Upper lobe of left lung (tissue), 6 donors: ENCODE measurements at places on chromosomes 7 and 10. TPM values are rescaled to one million over a fixed set of nuclear protein-coding genes. Genes with fewer than 3 reads are reported as not detected.
A peak's percentile ranks its signal among the peaks of the same experiment; 100 is the strongest.

DNA sequence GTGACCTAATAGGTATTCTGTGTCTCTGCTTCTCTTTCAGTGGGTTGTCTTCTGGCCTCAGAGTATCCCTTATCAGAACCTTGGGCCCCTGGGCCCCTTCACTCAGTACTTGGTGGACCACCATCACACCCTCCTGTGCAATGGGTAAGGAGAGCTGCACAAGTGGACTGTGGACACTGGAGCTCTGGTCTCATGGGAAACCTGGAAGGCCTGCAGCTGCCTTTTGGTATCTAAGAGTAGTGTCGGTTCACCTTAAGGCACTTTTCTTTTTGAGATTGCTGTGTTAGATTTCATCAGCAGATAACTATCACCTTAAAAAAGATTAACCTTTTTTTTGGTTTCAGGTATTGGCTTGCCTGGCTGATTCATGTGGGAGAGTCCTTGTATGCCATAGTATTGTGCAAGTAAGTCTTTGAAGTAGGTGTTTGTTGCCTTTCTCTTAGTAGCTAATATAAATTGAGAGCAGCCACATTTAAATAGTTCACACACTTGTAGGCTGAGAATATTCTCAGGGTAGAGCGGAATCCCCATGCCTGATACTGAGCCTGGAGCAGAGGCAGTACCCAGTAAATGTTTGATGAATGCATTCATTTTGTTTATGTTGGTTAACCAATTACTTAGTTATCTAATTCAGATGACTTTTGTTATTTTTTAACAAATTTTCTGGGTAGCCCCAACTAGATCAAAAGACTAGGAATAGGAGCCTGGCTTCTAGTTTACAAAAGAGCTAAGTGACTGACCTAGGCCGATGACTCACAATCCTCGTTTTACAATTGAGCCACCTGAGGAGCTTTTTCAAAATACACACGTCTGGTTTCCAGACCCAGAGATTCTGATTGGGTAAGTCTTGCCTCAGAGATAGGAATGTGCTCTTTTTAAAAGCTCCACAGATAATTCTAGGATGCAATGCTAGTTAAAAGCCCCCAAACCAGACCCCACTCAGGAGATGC is 3.6 kb downstream of the TMEM254 start:
- H3K4me1 ChIP-seq: peaks cover 20% of the 10 kb centered on the region
- peaks cover 8% of the 10 kb centered on the region for H3K36me3 ChIP-seq
- DNase-seq: no peak
- no peaks in the 10 kb centered on the region for H3K27me3 ChIP-seq
- no peak overlapping the region for H3K4me3 ChIP-seq

The CTAGE8 gene
- 2.5 TPM for total RNA-seq

- H3K27me3 ChIP-seq: no peaks in the 10 kb centered on the region
- no peak overlapping the region for H3K4me3 ChIP-seq
- DNase-seq: no peak
- peaks cover 49% of the 10 kb centered on the region for H3K4me1 ChIP-seq
- peaks cover 46% of the 10 kb centered on the region for H3K36me3 ChIP-seq
- H3K27ac ChIP-seq: no peak overlapping the region
Measured at GRCh38 chr10:75229971-75230370, 5.8 kb downstream of the COMTD1 start.

DNA sequence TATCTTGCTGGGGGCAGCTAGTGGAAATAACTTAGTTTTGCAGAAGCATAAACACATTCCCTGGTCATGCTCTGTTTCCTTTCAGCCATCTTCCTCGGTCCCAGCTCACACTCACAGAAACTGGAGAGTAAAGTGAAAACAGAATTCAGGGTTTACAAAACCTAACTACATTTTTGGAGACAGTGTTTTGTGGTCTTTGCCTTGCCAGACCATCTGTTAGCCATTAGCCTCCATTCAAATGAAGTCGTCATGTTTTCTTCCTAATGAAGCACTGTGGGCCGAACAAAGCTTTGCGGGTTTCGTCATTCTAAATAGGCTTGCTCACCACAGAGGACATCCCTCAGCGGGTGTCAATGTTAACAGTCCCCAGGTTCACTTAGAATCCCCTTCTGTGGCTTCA is 214.6 kb upstream of the TMEM72 start:
- no peaks in the 10 kb centered on the region for H3K36me3 ChIP-seq
- H3K4me1 ChIP-seq: no peaks in the 10 kb centered on the region
- H3K27me3 ChIP-seq: no peaks in the 10 kb centered on the region
- no peak overlapping the region for H3K27ac ChIP-seq
- no peak overlapping the region for H3K4me3 ChIP-seq

The PPP1R3A gene
- not detected for total RNA-seq

DNA sequence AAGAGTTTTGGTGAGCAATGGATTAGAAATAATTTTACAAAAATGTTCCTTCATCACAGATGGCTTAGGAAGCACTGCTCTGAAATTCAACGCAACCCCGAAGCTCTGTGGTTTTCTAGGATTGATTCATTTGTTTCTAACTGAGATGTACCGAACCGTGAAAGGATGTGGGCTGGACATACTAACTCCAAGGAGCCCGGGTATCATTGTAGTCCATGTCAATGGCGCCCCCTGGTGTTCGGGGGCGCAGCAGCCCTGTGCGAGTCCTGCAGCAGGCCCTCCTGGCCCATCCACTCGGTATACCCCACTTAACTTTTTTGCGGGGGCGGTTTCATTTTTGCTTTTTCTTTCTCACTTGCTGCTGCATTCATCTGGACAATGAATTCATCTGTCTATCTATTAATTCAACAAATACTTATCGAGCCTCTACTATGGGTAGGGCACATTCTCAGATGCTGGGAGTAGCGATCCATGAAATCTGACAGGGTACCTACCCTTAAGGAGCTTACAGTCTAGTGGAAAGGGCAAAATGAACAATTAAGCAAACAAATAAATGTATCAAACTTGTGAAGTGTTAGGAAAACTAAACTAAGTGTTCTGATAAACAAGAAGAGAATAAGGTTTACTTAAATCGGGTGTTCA is 25.2 kb upstream of the ITPRID1 start:
- DNase-seq: peak; percentile 85
- no peaks in the 10 kb centered on the region for H3K36me3 ChIP-seq
- no peak overlapping the region for H3K27ac ChIP-seq
- H3K4me3 ChIP-seq: no peak overlapping the region
- H3K4me1 ChIP-seq: no peaks in the 10 kb centered on the region

- H3K36me3 ChIP-seq: no peaks in the 10 kb centered on the region
- no peaks in the 10 kb centered on the region for H3K4me1 ChIP-seq
- no peak overlapping the region for H3K27ac ChIP-seq
- no peaks in the 10 kb centered on the region for H3K27me3 ChIP-seq
Measured at GRCh38 chr10:80371467-80371866, 14.9 kb downstream of the DYDC2 start.

The CDC14C gene
- not detected for total RNA-seq

The BAMBI gene
- total RNA-seq: 2.8 TPM

- peaks cover 13% of the 10 kb centered on the region for H3K4me1 ChIP-seq
- peaks cover 14% of the 10 kb centered on the region for H3K36me3 ChIP-seq
- H3K4me3 ChIP-seq: no peak overlapping the region
- no peak overlapping the region for H3K27ac ChIP-seq
- peak; percentile 10 for DNase-seq
Measured at GRCh38 chr7:149716932-149717307, 56.5 kb downstream of the ZNF467 start.

GRCh38 chr10:102767428-102768160 is 23.8 kb downstream of the WBP1L start:
- peaks cover 42% of the 10 kb centered on the region for H3K4me1 ChIP-seq
- H3K4me3 ChIP-seq: no peak overlapping the region
- no peak for DNase-seq
- H3K27ac ChIP-seq: no peak overlapping the region
- peaks cover 3% of the 10 kb centered on the region for H3K36me3 ChIP-seq

GRCh38 chr10:51527522-51528219 is 171.7 kb downstream of the CSTF2T start:
- DNase-seq: no peak
- H3K4me3 ChIP-seq: no peak overlapping the region
- H3K27me3 ChIP-seq: no peaks in the 10 kb centered on the region
- H3K36me3 ChIP-seq: no peaks in the 10 kb centered on the region

The PAOX gene
- total RNA-seq: 6.9 TPM

GRCh38 chr10:34780818-34781380 is 34.2 kb downstream of the PARD3 start:
- no peak overlapping the region for H3K27ac ChIP-seq
- no peaks in the 10 kb centered on the region for H3K27me3 ChIP-seq
- H3K36me3 ChIP-seq: no peaks in the 10 kb centered on the region
- H3K4me3 ChIP-seq: no peak overlapping the region
- H3K4me1 ChIP-seq: peaks cover 15% of the 10 kb centered on the region

DNA sequence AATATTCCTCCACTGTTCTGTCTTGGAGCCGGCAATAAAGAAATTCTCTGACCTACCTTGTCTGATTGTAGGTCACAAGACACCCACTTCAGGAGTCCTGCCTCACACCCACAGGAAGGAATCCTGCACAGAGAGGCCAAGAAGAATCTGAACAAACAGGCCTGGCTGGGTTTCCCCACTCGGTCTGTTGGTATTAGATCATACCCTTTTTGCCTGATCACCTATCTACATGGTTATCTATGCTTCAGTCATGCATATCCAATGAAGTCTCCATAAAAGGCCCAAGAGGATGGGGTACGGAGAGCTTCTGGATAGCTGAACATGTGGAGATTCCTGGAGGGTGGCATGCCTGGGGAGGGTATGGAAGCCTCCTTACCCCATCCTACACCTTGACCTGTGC is 12.3 kb downstream of the OGDH start:
- H3K4me3 ChIP-seq: no peak overlapping the region
- H3K27me3 ChIP-seq: no peaks in the 10 kb centered on the region
- H3K36me3 ChIP-seq: no peaks in the 10 kb centered on the region
- peaks cover 64% of the 10 kb centered on the region for H3K4me1 ChIP-seq
- peak; percentile 66 for DNase-seq

DNA sequence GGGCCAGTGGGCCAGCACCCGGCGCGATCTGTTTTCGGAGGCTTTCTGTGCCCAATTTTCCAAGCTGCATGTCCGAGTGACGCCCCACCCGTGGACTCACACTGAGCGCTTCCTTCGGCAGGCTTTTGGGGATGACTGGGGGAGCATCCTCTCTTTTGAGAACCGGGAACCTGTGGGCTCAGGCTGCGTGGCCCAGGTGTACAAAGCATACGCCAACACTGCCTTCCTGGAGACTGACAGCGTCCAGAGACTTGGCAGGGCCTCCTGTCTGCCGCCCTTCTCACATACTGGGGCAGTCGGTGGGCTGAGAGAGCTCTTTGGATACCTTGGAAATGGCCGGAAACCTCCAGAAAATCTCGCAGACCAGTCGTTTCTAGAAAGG is 1.0 kb downstream of the ADCK2 start:
- DNase-seq: no peak

DNA sequence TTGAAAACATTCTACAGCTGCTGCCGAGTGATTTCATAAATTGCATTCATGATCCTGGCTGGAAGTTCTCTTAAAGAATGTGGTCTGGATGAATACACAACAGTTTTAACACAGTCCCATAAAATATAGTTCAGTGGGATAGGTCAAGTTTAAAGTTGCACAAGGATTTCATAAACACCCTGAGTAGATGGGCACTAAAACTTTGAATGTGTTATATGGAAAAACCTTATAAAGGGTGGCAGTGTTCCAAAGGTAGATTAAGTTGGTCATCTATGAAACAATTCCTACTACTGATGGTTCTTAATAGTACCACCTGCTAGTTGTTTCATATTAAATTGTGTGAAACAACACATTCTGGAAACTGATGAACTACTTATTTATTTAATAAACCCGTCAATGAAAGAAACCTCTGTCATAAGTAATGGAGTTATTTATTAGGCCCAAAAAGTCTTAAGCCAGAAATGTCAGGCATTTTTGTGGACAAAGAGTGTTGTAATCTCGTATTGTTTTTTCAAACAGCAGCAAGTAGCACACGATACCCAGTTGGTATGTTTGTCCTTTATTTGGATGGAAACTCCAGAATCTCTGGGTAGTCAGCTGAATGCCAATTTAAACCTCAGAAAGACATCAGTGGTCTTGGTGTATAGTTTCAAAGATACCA is 14.3 kb upstream of the RPA3 start:
- peaks cover 6% of the 10 kb centered on the region for H3K4me1 ChIP-seq
- DNase-seq: no peak
- no peak overlapping the region for H3K27ac ChIP-seq
- no peak overlapping the region for H3K4me3 ChIP-seq
- no peaks in the 10 kb centered on the region for H3K27me3 ChIP-seq

DNA sequence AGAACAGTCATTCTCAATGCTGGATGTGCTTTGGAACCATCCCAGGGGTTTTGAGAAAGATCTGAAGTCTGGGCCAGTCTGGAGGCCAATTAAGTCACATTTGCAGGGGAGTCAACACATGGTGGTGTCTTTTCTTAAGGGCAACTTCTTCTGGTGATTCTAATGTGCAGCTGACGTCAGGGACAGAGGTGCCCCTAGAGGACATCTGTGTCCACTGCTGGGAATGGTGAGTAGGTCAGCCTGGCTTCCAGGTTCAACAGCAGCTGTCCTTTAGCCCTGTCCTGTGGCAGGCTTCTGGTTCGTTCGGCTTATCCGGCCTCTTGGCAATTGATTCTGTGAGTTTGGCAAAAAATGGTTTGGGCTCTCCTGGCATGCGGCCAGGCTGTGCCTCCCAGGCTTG is 269.7 kb upstream of the HABP2 start:
- no peak overlapping the region for H3K27ac ChIP-seq
- no peaks in the 10 kb centered on the region for H3K36me3 ChIP-seq
- no peaks in the 10 kb centered on the region for H3K4me1 ChIP-seq
- no peak overlapping the region for H3K4me3 ChIP-seq
- DNase-seq: no peak

GRCh38 chr7:104196161-104196560 is 11.7 kb downstream of the ORC5 start:
- no peak overlapping the region for H3K4me3 ChIP-seq
- DNase-seq: no peak
- peaks cover 77% of the 10 kb centered on the region for H3K36me3 ChIP-seq
- H3K4me1 ChIP-seq: no peaks in the 10 kb centered on the region
- H3K27me3 ChIP-seq: no peaks in the 10 kb centered on the region
- no peak overlapping the region for H3K27ac ChIP-seq

DNA sequence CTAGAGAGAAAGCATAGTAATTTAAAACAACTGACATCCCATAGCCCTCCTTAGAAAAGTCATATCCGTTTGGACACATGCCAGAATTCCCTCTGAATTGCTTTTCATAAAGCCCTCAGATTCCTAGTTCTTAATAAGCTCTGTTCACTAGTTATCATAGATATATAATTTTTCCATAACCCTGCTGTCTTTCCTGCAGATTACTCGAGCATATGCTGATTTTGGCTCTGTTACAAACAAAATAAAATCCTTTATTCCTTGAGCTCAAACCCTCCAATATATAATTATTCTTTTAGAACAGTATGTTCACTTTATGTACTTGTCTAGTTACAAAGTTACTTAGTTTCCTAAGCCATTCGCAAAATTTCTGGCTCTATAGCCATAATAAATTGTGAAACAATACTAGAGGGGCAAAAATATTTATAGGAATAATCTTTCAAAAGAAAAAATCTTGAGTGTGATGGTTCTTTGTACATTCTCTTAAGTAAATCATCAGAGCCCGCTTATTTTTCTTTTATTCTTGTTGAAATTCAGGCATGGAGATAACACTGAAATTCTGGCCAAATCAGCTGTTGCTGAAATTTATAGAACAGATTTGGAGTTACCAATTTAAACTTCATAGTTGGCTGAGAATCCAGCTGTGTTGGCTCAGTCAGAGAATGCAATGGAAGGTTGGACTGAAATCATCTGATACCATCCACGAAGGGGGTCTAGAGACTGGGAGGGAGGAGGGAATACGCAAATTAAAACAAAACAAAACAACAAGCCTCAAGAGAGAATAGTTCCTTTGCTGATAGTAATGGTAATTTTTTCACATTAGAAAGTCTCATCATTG is 146.1 kb upstream of the TMEM196 start:
- no peak overlapping the region for H3K4me3 ChIP-seq
- no peak for DNase-seq
- H3K36me3 ChIP-seq: no peaks in the 10 kb centered on the region
- no peak overlapping the region for H3K27ac ChIP-seq
- no peaks in the 10 kb centered on the region for H3K27me3 ChIP-seq
- H3K4me1 ChIP-seq: no peaks in the 10 kb centered on the region
